ENCODE measurements at places on chromosomes 3 and 15.
A peak's percentile ranks its signal among the peaks of the same experiment; 100 is the strongest.

GRCh38 chr3:134627831-134628230, 23.0 kb downstream of the KY start:
- H3K36me3 ChIP-seq = no peaks in the 10 kb centered on the region
- no peak for DNase-seq
- no peak overlapping the region for H3K27ac ChIP-seq
- H3K4me1 ChIP-seq = no peaks in the 10 kb centered on the region
- no peak overlapping the region for H3K4me3 ChIP-seq

GRCh38 chr3:15630646-15631350, 29.3 kb downstream of the BTD start:
- peak overlapping the region; percentile 32 for H3K27ac ChIP-seq
- no peaks in the 10 kb centered on the region for H3K27me3 ChIP-seq
- peak overlapping the region; percentile 24 for H3K4me3 ChIP-seq
- no peak for DNase-seq

DNA sequence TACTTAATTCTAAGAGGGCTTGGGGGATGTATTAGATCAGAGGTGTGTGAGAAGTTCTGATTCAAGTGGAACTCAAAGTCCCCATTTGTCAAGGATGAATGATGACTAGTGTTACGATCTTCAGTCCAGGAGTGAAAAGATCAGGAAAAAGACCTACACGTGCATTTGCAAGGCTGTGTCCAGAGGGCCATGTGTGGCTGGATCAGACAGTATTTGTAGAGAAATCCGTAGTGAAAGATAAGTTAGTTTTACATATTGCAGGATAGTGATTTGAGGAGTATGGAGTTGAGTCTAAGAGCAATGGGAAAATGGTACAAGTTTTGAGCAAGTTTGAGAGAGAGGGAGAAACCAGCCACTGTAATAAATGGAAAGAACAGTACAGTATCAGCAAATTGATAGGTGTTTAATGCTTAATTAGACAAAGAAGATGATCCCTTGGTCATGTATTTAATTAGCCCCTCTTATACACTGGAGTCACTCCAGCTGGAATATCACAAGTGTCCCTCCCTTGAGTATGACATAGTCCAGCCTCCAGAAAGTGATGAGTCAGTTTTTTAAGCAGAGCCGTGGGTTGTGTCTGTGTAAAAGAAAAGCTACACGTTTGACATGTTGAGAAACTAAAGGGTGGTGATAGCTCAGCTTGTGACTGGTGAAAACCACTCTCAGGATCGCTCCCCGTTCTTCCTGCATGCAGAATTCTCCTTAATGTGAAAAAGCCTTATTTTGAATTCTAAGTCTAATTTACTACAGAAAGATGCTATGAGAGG, 348.8 kb downstream of the ROBO1 start:
- H3K4me1 ChIP-seq = no peaks in the 10 kb centered on the region
- DNase-seq = no peak
- H3K27ac ChIP-seq = no peak overlapping the region
- H3K4me3 ChIP-seq = no peak overlapping the region

GRCh38 chr15:38111070-38111469, 141.6 kb upstream of the SPRED1 start:
- H3K4me3 ChIP-seq = no peak overlapping the region
- no peaks in the 10 kb centered on the region for H3K36me3 ChIP-seq
- DNase-seq = no peak
- no peaks in the 10 kb centered on the region for H3K27me3 ChIP-seq

- H3K27ac ChIP-seq = peak overlapping the region; percentile 56
- H3K4me1 ChIP-seq = peaks cover 17% of the 10 kb centered on the region
- no peaks in the 10 kb centered on the region for H3K27me3 ChIP-seq
- H3K4me3 ChIP-seq = no peak overlapping the region
These were observed 193.3 kb upstream of the CTDSPL start for GRCh38 chr3:37668431-37668817.

- no peaks in the 10 kb centered on the region for H3K36me3 ChIP-seq
- no peak overlapping the region for H3K27ac ChIP-seq
- no peaks in the 10 kb centered on the region for H3K27me3 ChIP-seq
- no peak overlapping the region for H3K4me3 ChIP-seq
These were observed 506.9 kb upstream of the ADAMTS9 start for GRCh38 chr3:65194744-65195143.

GRCh38 chr3:77186319-77186718, 146.4 kb downstream of the ROBO2 start:
- H3K4me1 ChIP-seq = no peaks in the 10 kb centered on the region
- H3K36me3 ChIP-seq = no peaks in the 10 kb centered on the region

- no peak overlapping the region for H3K27ac ChIP-seq
- no peaks in the 10 kb centered on the region for H3K27me3 ChIP-seq
- DNase-seq = no peak
- H3K4me1 ChIP-seq = peaks cover 11% of the 10 kb centered on the region
- H3K4me3 ChIP-seq = no peak overlapping the region
These were observed 6.3 kb downstream of the PLCD1 start for GRCh38 chr3:38022896-38023709.

DNA sequence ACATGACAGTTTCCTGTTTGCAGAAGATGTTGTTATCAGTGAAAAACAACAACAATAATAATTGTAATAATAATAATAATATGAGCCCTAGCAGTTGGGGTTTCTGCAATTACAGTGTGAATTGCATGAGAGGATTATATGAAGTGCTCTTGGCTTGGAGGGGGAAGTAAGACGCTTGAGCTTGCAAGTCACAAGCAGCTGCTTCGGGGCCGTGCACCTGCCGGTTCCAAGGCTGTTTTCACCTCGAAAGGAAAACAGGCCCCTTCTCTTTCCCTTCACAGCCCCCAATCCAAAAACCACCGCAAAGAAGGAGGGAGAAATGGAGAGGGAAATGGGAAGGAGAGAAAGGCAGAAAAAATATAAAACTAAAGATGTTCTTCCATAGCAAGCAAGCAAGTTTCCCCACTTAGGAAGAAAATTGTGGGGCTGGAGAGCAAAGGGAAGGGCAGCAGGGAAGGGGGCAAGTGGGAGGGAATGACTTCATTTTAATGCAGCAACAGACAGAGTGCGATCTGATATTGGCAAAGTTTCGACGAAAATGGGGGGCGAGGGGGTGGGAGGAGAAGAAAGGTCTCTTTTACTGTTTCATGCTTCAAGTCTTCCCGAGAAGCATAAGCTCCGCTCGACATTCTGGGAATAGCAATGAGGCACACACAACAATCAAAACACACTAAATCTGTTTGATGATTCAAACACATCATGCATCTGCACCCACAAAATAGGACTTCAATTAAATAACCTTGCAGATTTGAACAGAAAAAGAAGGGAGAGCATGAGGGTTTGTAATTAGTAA, 284.2 kb upstream of the ATP11B start:
- no peak overlapping the region for H3K27ac ChIP-seq
- H3K27me3 ChIP-seq = no peaks in the 10 kb centered on the region
- H3K4me3 ChIP-seq = no peak overlapping the region
- DNase-seq = no peak
- H3K4me1 ChIP-seq = no peaks in the 10 kb centered on the region

GRCh38 chr3:51082363-51082762, 302.7 kb upstream of the MANF start:
- no peaks in the 10 kb centered on the region for H3K4me1 ChIP-seq
- H3K4me3 ChIP-seq = no peak overlapping the region
- H3K36me3 ChIP-seq = no peaks in the 10 kb centered on the region
- no peak overlapping the region for H3K27ac ChIP-seq
- no peaks in the 10 kb centered on the region for H3K27me3 ChIP-seq

DNA sequence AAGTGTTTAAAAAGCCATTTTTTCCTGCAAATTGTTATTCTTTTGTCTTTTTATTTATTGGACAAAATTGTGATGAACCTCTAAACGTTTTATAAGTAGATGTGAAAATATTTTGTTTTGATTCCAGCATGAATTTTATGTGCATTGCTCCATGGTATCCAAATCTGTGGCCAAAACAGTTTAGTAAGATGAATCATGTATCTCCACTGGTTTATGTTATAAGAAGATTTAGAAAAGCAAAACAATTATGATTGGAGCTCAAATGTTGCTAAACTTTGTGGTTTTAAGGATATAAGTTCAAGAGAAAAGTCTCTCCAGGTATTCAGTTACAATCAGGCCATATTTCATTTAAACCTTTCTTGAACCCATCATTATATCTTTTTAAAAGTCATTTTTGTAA, 80.9 kb downstream of the NECTIN3 start:
- H3K27me3 ChIP-seq = no peaks in the 10 kb centered on the region
- H3K36me3 ChIP-seq = no peaks in the 10 kb centered on the region
- no peak for DNase-seq
- H3K4me3 ChIP-seq = no peak overlapping the region
- no peak overlapping the region for H3K27ac ChIP-seq

- H3K4me1 ChIP-seq = no peaks in the 10 kb centered on the region
- no peaks in the 10 kb centered on the region for H3K27me3 ChIP-seq
- no peaks in the 10 kb centered on the region for H3K36me3 ChIP-seq
- no peak for DNase-seq
- no peak overlapping the region for H3K4me3 ChIP-seq
These were observed 13.5 kb upstream of the SEC13 start for GRCh38 chr3:10334459-10334858.

DNA sequence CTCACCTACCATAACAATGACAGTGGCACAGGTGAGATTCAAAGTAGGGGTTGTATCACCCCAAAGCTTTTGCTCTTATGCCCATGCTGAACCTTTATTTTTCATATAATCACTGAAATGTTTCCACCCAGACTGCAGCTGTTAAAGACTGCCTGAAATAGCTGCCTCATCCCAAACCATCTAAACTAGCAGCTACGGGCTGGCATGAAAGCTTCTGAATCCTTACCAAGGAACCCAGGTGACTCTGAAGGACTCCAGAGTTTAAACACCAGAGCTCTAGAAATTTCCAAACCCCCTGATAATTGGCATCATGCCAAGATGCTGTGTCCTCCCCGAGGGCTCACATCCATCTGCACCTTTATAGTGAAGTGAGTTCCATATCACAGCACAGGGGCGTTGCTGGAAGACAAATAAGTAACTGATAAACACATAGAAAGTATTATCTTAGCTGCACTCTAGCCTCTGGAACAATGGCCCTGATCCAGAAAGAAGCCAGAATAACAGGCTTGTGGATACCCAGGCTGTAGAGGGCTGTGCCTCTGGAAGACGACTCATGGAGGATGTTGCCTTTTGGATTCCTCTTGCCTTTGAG, 238.9 kb downstream of the CADPS start:
- H3K36me3 ChIP-seq = no peaks in the 10 kb centered on the region
- H3K4me1 ChIP-seq = no peaks in the 10 kb centered on the region
- no peak overlapping the region for H3K27ac ChIP-seq

DNA sequence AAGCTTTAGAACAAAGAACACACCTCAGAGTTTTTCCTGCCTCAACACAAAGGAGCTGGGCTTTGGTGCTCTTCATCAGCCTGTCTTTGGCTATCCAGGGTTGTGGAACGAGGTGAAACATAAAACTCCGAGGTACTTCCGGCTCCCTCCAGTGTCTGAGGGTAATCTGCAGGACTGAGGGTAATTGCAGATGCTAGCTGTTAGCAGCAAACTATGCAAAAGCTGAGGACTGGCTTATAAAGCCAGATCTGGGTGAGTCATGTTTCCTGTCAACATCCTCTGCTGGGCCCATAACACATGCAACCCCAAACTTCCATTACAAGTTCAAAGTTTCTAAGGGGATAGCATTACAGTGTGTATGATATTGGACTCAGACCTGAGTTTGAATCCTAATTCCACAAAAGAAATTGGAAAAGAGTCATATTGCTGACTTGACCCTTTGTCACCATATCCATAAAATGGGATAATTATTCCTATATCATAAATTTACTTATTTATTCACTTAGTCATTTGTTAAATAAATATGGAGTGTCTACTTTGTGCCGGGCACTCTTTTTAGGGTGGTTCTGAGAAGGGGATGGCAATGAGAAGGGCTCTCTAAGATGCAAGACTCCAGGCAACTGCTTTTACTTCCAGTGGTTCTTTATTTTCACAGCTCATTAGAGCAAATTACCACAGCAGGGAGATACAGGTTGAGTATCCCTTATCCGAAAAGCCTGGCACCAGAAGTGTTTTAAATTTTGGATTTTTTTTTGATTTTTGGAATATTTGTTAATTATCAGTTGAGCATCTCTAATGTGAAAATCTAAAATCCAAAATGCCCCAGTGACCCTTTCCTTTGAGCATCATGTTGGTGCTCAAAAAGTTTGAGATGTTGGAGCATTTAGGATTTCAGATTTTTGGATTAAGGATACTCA, 9.5 kb upstream of the TRIM69 start:
- H3K36me3 ChIP-seq = no peaks in the 10 kb centered on the region
- DNase-seq = peak; percentile 35
- H3K27me3 ChIP-seq = no peaks in the 10 kb centered on the region
- peak overlapping the region; percentile 13 for H3K4me3 ChIP-seq

GRCh38 chr15:69497667-69498066, 45.0 kb downstream of the RPLP1 start:
- H3K27me3 ChIP-seq = peaks cover 38% of the 10 kb centered on the region
- H3K27ac ChIP-seq = no peak overlapping the region
- DNase-seq = no peak
- H3K36me3 ChIP-seq = no peaks in the 10 kb centered on the region
- no peak overlapping the region for H3K4me3 ChIP-seq

DNA sequence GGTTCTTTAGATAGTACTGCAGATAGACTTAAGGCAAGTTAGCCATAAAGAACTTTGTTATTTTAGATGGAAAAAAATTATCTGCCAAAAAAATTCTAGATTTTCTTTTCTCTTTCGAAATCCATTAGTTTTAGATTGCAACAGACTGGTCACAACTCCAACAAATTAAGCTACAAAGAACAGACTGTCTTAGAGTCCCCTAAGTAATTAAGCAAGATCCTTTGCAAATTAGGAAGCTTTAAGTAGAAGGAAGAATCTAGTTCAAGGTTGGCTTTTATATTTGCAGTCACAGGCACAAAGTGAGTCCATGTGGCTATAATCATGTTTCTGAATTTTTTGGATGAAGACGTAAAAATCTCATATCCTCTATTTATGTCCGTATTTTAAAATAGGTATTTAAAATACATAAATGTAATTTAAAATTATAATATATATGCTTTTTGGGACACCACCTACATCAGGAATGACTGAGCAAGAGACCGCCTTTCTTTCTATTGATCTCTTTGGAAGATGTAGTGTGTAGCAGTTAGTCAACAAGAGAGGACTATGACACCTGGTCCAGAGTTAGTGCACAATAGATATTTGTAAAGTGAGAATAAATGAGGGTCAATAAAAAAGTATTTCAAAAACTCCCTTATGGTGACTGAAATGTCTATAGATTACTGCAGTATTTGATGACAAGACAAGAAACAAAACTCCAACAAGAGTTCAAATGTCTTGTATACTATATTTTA, 34.4 kb downstream of the TMEM45A start:
- H3K36me3 ChIP-seq = no peaks in the 10 kb centered on the region
- H3K27me3 ChIP-seq = no peaks in the 10 kb centered on the region
- peaks cover 8% of the 10 kb centered on the region for H3K4me1 ChIP-seq
- H3K27ac ChIP-seq = peak overlapping the region; percentile 79
- DNase-seq = no peak

DNA sequence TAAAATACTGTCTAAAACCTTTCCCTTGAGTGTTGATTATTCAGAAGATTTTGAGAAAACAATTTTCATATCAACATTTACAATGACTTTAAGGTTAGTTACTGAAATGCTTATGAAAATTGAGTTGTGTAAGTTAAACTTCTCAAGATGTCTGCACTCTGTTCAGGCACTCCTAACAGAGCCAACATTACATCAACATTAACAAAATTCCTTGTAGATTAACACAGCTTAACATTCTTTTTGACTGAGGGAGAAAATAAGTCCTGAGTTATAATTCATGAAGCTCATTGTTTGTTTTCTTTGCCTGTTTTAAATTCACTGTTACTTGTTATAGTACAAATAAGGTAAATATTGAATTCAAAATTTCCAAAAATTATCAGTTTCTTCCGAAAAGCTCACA, 9.0 kb downstream of the ACKR4 start:
- peaks cover 7% of the 10 kb centered on the region for H3K36me3 ChIP-seq
- H3K27ac ChIP-seq = no peak overlapping the region
- H3K4me1 ChIP-seq = peaks cover 11% of the 10 kb centered on the region
- H3K27me3 ChIP-seq = no peaks in the 10 kb centered on the region
- no peak for DNase-seq

All from esophagus squamous epithelium (tissue), 5 donors.